ENCODE measurements at places on chromosomes 3 and 15.

GRCh38 chr3:64079369-64080150, 56.3 kb upstream of the PSMD6 start:
- DNase-seq: no peak

DNA sequence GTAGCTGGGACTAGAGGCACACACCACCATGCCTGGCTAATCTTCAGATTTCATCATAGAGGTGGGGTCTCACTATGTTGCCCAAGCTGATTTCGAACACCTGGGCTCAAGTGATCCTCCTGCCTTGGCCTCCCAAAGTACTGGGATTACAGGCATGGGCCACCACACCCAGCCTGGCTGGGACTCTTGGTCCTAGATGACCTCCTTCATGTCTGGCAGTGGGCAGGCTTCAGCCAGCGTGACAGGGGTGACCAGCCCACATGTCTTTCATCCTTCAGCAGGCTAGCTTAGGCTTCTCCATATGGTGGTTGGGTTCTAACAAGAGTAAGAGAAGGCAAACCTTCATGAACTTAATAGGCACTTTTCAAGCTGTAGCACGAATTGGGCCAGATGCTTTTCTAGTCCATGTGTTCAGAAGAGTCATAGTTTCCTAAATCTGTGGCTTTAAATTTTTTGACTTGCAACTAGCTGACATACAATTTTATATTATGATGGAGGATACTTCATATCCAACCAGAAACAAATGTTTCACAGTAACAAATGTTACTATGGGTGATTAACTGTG, 7.6 kb downstream of the GPD1L start:
- DNase-seq: no peak

DNA sequence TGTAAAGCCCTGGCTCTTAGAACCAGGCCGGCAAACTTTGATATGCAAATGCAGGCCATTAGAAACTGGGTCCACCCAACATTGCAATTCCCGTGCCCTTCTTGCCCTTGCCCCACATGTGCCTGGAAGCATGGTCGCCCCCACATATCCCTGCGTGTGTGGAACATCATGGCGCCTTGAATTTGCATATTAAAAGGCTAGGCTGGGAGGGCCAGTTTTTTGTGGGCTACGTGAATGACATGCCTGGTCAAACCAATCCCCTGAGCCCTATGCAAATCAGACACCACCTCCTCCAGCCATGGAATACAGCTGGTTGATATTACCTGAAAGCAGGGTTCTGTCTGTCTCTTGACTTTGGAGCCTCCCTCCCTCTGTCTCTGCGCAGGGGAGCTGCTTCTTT, 58.7 kb upstream of the ARHGEF26 start:
- no peak for DNase-seq

DNA sequence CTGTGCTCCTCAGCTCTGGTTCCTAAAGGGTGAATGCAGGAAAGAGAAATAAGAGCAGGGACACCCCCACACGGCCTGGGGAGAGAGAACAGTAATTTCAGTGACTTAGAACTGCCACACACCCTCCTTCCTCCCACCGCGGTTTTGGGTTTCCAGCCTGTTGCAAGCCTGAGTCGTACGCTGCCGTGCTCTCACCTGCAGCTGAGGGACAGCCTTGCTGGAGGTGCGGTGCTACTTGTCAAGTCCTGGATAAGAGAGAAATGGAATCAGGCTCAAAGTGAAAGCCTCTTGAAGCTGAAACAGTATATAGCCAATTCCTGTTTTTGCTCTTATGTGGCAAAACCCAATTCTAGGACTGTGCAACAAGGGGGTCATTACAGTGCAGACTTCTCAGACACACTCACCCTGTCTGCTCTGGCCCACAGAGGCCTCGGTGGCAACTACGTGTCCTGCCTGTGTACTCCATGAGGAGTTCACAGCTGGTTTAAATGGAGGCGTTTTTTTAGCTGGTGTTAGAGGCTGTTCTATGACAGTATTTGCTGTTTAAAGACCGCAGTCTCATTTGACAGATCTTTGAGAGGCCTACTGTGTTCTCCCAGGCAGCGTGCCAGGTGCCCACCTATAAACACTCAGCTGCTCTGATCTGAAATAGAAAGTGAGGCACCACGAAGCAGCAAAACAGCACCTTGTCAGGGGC, 42.9 kb downstream of the TBC1D2B start:
- peak; percentile 75 for DNase-seq

- no peak for DNase-seq
These were observed 7.9 kb downstream of the AMOTL2 start for GRCh38 chr3:134366221-134366927.

Data from GM12864 (cell line).